ENCODE measurements at places on chromosomes 1 and 21.

DNA sequence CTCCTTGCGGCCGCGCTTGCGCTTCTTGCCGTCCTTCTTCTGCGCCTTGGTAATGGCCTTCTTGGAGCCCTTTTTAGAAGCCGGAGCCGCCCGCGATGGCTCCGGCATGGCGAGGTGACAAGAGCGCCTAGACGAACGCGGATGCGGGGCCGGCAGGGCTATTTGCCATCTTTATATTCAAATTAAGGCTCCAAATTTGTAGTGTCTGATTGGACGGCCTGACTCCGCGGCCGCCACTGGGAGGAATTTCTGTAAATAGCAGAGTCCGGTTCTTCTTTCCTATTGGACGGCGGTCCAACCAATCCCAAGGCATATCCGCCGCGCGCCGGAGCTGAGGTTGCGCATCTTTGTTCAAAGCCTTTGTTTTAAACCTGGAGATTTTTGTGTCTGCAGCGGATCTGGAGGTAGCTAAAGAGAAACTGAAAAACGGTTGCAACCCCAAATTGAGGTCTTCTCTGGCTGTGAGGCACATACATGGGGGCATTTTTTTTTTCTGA is 22.6 kb upstream of the RNF187 start:
- DNase-seq, result peak; percentile 85

- no peak for DNase-seq
These were observed 9.1 kb downstream of the SH3GLB1 start for GRCh38 chr1:86713477-86713876.

DNA sequence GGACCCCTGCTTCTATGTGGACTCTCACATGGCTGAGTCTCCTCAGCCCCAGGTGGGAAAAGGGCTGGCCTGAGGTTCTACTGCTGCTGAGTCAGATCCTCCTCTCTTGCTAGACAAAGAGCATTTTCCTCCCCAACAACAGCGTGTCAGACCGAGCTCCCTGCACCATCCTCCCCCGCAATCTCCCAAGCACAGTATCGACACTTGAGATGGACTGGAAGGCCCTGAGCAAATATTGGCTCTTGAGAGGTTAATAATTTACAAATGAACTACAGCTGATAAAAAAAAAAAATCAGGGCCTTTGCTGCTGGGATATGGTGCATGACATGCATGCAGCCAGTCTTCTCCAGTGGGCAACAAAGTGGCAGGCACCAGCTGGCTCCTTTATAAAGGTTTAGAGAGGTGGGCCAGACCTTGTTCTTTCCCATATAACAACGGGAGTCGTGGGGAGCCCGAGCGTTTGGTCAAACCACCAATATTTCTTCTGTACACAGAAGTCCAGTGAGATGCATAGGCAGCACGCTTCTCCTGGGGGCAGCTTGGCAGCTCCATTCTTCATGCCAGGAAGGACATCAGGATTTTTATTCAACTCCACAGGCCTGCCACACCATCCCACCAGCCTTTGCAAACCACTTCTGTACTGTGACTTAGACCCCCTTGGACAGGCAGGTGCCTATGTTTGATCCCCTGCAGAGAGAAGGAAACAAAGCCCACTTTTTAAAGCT is 55.4 kb upstream of the CAMK1G start:
- DNase-seq, result no peak

- no peak for DNase-seq
These were observed 161.2 kb downstream of the HMCN1 start for GRCh38 chr1:185895208-185895900.

- DNase-seq, result no peak
These were observed 34.2 kb downstream of the CAMTA1 start for GRCh38 chr1:6819246-6820040.

Measured in stimulated activated CD4-positive, alpha-beta T cell treated with anti-CD3 and anti-CD28 coated beads, Interleukin-15, amount 100 ng/mL, for 48 hours (primary cell).